ENCODE measurements at places on chromosomes 1 and 21.
A peak's percentile ranks its signal among the peaks of the same experiment; 100 is the strongest.

DNA sequence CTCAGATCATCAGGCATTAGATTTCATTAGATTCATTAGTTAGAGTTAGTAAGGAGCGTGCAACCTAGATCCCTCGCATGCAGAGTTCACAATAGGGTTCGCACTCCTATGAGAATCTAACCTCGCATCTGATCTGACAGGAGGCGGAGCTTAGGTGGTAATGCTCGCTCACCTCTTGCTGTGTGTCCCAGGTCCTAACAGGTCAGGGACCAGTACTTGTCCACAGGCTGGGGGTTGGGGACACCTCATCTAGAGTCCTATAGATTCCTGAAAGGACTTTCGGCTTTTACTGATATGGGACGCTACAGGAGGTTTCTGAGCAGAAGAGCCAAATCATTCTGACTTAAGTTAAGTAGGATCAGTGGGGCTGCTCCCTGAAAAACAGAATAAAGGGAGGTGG, 91.4 kb downstream of the AKT3 start:
- no peak for DNase-seq

DNA sequence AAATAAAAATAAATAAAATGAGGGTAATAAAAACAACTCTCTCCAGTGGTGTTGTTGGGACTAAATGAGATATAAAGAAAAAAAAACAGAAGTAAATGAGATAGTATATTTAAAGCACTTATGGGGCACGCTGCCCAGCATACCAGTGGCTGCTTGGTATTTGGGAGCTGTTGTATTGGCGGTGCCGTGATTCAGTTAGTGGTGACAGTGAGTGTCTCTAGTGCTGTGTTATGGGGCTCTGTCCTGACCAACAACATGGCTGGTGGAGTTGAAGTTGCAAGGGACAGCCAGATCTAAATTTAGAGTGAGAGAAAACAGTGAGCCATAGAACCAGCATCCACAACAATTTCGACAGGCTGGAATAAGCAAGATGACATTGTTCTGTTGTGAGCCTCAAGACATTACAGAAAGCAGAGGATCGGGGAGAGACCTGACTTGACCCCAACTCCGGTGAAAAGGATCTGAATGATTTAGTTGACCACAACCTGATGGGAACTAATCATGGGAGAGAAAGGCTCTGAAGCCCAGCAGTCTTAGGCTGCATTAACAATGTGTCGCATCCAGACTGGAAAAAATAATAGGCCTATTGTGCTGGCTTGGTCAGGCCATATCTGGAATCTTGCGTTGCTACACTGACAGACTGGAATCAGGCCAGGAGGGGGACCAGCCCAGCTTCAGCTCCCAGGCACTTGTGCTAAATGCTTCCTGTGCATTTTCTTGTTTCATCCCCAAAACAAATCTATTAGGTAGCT, 2.4 kb upstream of the MFSD2A start:
- DNase-seq = no peak

DNA sequence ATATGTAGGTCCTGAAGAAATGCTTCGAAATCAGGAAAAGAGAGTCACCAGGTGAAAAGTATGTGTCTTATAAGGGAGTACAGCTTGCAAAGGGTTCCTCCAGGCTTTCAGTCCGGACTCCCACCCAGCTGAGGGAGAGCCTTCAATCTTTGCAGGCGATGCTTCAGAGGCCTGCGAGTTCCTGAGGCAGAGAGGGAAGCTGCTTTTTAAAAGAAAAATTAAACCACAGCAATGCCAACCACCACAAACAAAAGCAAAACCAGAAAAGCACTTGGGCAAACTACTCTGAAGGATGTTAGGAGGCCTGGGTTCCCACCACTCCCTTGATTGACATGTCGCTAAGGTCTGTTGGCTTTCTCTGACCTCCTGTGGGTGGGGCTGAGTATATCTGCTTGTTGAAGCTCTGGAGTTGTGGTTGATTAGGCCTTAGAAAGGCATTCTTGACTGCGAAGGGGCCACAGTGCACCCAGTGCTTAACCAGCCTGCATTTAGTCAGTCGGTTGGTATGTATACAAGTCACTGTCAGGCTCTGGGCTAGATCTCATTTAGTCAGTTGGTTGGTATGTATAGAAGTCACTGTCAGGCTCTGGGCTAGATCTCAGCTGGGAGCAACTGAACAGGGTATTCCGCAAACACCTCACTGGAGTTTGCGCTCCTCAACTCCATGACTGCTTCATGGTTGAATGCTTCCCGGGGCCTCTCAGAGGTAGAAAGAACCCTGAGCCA, 1.2 kb downstream of the NIPAL3 start:
- no peak for DNase-seq

GRCh38 chr1:93541045-93541444, 93.1 kb downstream of the FNBP1L start:
- no peak for DNase-seq

DNA sequence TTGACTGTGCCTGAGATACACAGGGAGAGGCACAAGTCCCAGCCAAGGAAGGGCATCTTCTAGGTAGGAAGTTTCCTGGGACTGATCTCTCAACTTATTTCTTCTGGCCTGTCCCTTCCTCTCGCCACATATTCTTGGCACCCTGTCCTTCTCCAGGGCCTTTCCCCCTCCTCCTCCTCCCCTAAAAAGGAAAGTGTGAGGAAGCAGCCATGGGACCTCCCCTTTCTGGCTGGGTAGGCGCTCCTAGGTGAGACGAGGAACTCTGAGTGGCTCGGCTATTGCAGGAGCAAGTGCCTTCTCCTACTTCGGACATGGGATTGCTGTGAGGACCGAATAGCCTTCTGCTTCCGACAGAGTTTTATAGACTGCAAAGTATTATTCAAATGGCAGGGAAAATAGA, 15.5 kb upstream of the MTARC2 start:
- DNase-seq = no peak

GRCh38 chr1:167432780-167433179, 85.5 kb downstream of the CD247 start:
- no peak for DNase-seq

GRCh38 chr1:210866532-210866931, 267.4 kb downstream of the KCNH1 start:
- no peak for DNase-seq

GRCh38 chr1:226438007-226438406, 30.1 kb upstream of the PARP1 start:
- no peak for DNase-seq

GRCh38 chr1:100308777-100309176, 42.8 kb downstream of the RTCA start:
- no peak for DNase-seq

DNA sequence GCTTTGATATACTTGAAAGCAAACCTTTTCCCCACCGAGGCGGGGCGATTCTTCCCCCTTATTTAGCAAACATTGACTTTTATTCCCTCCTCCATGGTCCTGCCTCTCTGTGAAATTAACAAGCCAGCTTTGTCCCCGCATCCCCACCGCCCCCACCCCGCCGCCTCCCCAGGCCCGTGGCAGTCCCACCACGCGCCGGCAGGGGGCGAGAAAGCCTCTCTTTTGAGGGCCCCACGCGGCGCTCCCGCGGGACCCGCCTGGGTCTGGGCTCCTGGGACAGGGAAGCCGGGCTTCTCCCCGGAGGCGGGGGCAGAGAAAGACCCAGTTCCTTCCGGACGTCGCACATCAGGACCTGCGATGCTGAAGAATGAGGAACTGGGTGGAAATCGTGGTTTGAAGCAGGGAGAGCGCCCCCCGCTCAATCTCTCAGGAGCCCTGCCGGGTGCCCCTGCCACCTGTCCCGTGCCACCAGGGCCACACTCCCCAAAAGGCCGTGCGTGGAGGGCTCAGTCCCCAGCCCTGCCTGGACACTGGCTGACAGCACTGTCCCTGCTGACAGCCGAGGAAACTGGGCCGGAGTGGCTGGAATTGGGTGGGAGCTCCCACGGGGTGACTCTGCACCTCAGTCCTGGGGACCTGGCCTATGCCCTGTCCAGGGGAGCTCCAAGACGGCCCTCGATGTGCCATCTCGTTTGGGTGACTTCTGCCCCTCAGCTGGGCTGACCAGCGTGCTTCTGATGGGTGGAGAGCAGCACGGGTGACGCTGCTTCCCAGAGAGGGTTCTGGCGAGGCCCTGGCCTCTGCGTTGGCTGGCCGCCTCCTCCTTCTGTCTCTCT, 8.6 kb upstream of the ACTRT2 start:
- peak; percentile 48 for DNase-seq

DNA sequence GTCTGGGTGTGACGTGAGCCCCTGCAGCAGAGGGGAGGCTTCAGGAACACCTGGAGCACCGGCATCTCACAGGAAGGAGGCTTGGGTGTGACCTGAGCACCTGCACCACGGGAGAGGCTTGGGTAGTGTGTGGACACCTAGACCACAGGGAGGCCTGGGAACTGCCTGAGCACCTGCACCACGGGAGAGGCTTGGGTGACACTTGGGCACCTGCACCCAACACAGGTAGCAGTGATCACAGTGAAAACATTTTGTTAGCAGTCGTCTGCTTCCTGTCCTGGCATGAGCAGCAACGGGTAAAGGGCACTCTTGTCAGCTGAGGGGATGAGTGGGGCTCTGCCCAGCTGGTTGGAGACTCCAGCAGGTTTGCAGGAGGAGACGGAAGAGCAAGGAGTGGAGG, 22.4 kb downstream of the LRRC3 start:
- no peak for DNase-seq

GRCh38 chr1:222370913-222371675, 176.8 kb downstream of the HHIPL2 start:
- DNase-seq = no peak

- no peak for DNase-seq
These were observed 85.9 kb downstream of the ROR1 start for GRCh38 chr1:63859480-63860275.

DNA sequence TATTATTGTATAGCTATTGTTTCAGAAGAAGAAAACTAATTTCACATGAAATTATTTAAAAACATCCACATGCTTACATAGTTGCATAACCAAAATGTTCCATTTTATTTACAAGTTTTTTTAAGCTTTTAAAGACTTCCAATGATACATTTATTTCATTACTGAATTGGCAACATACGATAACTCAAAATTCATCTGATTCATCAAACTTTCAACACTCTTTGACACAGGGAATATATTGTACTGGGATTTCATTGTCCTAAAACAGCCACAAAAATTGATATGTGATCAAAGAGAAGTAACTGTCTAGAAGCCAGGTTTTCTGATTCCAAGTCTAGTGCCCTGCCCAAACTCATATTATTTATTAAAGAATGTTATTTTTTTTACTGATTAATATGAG, 131.4 kb upstream of the USP24 start:
- no peak for DNase-seq

GRCh38 chr1:61561666-61562065, 163.3 kb downstream of the TM2D1 start:
- no peak for DNase-seq

- no peak for DNase-seq
These were observed 1.0 kb downstream of the TRMT1L start for GRCh38 chr1:185155600-185156287.

DNA sequence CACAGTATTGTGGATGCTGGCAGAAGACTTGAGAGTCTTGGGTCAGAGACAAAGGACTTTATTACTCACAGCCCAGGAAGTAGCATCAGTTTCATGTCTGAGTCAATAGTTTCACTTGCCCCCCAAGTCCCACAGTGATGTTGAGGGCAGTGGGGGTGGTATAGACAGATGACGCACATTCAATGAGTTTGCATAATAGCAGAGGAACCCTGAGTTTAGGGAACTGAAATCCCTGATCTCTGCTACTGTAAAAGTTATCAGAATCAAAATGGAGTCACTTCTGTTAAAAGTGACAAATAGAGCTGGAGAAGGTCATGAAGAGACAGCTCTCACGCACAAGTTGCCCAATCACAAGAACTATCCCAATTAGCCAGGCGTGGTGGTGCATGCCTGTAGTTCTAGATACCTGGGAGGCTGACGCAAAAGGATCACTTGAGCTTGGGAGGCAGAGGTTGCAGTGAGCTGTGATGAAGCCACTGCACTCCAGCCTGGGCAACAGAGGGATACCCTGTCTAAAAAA, 11.5 kb upstream of the HCRTR1 start:
- no peak for DNase-seq

GRCh38 chr1:227790034-227790400, 25.5 kb upstream of the PRSS38 start:
- no peak for DNase-seq

- DNase-seq = no peak
These were observed 626.1 kb downstream of the PTPRC start for GRCh38 chr1:199264911-199265310.

- no peak for DNase-seq
These were observed 16.8 kb downstream of the LAMC1 start for GRCh38 chr1:183039985-183040447.

DNA sequence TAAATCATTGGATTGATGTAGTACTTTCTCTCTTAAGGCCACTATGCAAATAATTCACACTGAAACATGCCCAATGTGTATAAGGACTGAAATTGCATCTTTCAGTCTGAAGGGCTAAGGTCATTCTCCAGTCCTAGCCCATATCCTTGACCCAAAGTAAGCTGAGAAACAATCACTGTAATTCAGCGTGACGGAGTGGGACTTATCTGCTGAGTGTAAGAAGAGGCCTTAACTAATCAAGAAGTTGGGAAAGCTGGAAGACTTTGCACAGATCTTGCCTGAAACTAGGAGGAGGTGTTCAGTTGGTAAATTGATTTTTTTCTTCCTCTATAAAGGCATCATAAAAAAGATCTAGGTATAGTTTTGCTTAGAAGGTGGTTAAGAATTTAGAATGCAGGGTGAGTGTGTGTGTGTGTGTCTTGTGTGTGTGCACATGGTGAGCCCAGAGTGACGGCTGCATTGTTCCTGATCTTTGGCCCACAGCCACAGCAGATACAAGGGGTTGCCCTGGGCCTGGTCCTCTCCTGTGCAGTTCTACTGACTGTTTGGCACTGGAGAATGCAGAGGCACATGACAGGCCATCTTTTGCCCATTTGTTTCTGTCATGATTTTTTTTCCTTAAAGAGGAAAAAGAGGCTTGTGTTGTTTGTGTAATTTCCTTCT, 13.3 kb upstream of the PPP2R5A start:
- DNase-seq = no peak

GRCh38 chr21:43676391-43676790, 17.0 kb downstream of the RRP1B start:
- DNase-seq = no peak

- no peak for DNase-seq
These were observed 42.4 kb downstream of the PDC start for GRCh38 chr1:186418503-186418902.

- DNase-seq = no peak
These were observed 1.9 kb upstream of the COL6A1 start for GRCh38 chr21:45979651-45980050.

GRCh38 chr1:100440075-100440809, 87.9 kb downstream of the CDC14A start:
- DNase-seq = no peak

DNA sequence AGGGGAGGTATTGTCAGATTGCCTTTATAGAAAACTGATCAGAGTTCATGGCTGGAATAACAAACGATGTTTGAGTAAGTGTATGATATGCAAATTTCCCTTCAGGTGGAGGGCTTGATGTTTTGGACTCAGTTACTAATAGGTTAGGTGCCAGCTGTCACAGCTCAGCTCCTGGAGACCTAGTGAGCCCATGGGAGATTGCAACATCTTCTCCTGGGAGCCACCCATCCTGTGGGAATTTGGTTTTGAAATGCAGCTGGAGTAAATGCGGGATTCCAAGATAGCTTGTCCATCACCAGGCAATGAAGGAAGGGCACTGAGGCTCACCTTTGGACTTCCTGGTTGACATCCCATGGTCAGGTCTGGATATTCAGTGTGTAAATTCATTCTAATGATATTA, 211.4 kb upstream of the NRIP1 start:
- DNase-seq = no peak

Data from nucleus accumbens (tissue), 56 donors.